ENCODE measurements at places on chromosomes 5 and 9.

DNA sequence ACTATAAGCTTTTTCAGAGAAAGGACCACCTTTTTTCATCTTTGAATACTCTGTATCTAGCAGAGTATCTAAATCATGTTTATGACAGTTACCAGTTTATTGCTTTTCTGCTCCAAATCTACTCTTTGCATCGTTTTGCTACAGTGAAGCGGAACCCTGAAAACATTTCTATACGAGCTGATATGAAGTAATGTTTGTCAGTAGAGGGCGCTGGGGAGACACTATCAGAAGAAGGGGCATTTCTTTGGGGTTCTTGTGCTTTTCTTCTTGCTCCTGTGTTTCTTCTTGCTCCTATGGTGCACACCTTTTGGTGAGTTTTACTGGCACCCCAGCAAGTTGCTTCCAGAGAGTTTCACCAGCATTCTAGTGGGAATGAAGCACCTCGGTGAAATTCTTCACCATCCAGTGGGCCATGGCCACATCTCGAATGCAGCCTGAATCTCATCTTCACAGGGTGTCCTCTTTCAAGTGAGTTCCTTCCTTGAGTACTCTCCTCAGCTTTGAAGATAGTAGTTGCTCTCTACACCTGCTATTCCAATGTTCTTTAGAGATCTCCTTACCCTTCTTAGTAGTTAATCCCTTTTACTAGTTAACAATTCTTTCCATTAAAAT lies 98.4 kb downstream of the FGF1 start:
- peak; percentile 26 for DNase-seq

DNA sequence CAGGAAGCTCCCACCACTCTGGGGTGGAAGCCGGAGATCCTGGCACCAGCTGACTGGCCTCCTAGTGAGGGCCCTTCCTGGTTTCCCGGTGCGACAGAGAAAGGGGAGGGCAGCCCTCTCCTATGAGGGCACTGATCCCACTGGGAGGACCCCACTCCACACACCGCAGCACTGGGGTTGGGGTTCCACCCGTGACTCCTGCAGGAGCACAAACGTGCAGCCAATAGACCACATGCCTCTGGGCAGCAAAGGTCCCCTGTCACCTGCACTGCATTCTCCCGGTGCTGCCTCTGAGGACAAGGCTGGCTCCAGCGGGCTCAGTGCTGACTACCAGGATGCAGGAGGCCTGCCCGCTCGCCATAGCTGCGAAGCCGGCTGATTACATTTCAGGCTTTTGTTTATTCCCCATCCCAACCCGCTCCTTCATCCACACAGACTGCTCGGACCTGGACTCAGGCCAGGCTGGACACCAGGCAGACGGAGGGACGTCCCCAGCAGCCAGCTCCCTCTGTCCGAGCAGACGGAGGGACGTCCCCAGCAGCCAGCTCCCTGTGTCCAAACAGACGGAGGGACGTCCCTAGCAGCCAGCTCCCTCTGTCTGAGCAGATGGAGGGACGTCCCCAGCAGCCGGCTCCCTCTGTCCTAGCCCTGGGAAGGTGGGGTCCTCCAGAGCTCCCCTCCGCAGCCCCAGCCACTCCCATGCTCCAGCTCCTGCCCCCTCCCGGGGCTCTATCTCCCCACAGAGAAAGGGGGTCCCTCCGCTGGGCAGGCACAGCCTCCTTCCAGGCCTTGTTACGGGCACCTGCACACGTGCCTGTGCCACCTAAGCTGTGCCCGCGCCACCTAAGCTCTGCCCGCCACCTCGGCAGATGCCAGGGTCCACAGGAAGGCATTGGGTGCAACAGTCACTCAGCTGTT lies 8.8 kb upstream of the CEP72 start:
- DNase-seq, result no peak

DNA sequence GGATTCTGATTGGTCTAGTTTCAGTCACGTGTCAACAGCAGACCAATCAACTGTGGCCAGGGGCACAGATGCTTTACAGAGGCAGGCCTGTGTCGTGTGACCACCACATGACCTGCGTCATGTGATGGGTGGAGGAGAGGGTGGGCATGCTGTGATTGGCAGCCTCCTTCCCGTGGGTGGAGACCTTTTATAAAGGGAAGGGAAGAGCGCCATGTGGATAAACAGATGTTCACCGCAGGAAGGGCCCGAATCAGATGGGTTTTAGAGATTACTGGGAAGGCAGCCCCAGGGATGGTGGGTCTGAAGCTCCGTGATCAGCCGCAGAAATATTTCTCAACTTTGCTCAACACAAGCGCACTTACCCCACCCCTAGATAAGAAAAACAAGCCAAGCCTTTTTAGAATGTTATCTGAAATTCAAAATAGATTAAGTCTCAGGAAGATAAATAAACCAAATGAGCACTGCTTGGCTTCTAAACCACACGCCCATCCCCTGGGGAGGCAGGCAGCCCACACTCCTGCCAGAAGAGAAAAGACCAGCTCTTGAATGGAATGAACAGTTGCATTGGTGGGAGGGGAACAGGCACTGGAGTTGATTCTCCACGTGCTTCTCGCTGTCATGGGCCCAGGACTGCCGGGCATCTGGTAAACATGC lies 43.6 kb downstream of the ROPN1L start:
- no peak for DNase-seq

GRCh38 chr9:128706045-128706444 lies 3.7 kb downstream of the PKN3 start:
- DNase-seq, result no peak

DNA sequence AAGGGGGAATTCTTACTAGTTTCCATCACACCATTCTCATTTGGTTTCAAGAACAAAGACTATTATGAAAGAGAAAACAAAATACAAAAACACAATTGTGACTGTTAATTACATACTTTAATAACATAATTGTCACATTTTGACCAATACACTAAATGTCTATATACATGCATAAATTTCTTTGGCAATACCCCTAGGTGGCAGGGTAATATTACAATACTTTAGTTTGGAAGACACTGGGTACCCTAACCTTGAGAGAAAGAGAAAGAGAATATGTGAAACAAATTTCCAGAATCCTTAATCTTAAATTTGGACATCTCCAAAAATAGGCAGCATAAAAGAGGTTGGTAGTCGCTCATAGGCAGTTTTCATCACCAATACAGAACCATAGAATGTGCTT lies 619.6 kb upstream of the ADAMTS16 start:
- DNase-seq, result no peak

DNA sequence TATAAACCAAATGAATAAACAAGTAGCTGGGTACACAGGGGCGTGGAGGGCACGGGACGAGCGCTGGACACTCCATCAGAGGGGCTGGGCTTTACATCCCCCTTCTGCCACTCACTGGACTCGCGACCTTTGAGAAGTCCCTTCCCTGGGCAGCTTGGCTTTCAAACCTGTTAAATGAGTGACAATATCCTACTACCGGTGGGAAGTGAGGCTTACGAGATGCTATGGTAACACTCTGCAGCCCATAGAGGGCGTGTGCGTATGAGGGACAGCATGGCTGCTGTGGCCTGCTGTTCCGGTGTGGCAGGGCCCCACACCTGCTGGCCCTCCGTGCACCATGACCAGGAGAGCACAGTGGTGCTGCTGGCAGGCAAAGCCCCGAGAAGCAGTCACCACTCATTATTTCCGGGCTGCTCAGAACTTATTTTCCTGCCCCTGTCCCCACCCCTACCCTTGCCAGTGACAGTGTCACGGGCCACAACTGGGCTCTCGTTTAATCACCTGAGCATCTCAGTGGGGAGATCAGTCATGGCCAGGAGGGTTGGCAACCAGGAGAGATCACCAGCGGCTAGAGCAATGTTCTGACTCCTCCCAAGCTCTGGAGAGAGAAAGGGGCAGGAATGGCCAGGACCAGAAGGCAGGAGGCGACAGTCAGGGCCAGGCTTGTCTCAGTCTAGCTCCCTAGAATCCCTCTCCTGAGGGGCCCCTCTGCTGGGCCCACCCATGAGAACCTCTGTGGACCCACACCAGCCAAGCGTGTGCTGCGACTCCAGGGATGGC lies 10.5 kb downstream of the CLTB start:
- DNase-seq, result no peak

DNA sequence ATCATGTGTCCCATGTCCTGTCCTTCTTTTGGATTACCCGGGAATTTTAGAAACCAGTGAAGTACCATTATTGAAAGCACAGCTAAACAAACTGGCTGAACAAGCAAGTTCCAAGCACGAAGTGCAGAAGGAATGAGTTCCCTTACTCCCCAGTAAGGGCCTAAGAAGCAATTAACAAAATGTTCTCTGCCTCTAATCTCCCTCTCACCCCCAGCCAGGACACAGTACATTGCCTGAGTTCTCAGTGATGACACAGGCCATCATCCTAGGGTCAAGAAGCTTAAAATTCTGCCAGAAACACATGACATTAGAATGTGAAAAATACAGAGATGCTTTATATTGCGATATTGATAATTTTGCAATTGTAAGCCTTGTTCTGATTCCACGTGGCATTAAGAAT lies 118.0 kb downstream of the PLPPR1 start:
- no peak for DNase-seq

- no peak for DNase-seq
Measured at GRCh38 chr5:154762700-154763099, 7.5 kb downstream of the LARP1 start.

- no peak for DNase-seq
Measured at GRCh38 chr5:172175263-172175719, 12.7 kb downstream of the STK10 start.

- DNase-seq, result no peak
Measured at GRCh38 chr5:85538362-85538761, 1079.4 kb upstream of the COX7C start.

DNA sequence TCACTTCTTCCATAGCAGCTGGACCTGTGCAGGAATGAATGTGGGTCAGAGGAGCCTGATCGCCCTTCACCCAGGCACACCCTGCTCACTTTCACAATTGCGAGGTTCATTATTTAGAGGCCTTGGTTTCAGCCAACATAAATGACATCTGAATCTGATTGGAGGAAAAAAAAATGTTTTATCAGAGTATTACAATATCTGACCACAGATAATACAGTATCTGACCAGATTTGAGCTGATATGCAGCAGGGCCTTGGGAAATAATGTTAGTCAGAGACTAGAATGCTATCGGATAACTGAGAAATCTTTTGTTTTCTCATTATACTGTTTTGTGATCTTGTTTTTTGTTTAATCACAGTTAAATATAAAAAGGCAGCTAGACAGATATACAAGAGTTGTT lies 7.7 kb downstream of the ICE1 start:
- no peak for DNase-seq

GRCh38 chr5:177496070-177496726 lies 1.2 kb downstream of the PDLIM7 start:
- peak; percentile 34 for DNase-seq

DNA sequence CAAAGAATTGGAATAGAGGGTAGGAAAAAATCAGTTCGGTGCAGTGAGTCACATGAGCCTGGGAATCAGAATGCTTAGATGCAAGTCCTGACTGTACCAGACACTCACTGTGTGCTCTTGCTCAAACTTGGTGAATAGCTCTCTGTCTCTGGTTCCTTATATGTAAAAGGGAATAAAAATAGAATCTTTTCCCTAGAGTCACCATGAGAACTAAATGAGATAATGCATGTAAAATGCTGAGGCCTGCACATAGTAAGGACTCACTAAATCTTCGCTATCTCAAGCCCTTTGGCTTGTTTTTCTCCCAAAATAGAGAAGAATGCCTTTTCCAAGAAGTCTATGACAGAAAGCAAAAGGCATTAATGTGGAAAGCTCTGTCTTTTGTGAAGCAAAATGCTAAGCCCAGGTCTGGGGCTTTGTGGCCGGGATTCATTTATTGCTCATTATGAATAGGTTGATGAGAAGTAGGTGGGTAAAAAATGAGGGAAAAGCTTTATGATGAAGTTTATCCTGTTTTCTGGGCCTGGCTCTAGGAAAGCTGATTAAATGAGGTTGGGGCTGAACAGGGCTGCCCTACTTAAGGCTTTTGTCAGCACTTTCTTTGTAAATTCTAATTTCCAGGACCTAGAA lies 483.3 kb downstream of the DMAC1 start:
- no peak for DNase-seq

DNA sequence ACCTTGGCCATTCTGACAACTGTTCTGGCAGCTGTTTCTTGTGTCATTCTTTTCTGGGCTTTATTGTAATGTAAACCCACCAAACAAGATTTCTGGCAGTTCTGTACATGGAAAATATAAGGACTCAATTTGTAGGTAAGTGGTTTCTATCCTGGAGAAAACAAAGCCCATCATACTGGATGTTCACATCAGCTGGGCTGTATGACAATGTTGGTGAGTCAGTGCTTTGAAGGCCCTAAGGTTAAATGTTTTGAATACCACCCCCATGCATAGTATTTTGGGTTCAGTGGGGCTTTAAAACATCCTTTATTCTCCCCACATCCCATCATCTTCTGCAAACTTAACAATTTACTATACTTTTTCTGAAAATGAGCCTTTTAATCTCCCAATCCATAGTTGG lies 52.5 kb downstream of the SH3GL2 start:
- no peak for DNase-seq

DNA sequence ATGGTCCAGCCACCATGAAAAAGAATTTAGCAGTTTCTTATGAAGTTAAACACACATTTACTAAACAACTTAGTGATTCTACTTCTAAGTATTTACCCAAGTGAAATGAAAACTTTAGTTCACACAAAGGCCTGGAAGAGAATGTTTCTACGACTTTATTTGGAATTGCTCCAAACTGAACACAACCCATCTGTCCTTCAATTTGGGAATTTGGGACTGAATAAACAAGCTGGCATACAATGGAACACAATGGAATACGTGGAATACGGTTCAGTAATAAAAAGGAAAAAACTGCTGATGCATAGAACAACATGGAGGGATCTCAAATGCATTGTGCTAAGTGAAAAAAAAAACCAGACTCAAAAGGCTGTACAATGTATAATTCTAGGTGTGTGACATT lies 44.6 kb upstream of the BASP1 start:
- no peak for DNase-seq

DNA sequence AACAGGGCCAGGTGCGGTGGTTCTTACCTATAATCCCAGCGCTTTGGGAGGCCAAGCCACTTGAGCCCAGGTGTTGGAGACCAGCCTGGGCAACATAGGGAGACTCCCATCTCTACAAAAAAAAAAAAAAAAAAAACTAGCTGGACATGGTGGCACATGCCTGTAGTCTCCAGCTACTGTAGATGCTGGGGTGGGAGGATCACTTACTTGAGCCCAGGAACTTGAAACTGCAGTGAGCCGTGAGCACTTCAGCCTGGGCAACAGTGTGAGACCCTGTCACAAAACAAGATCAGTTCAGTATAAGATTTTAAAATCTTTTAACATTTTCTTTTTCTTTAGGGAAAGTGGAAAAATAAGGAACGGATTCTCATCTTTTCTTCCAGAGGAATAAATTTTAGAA lies 2.5 kb downstream of the BRIX1 start:
- DNase-seq, result no peak

DNA sequence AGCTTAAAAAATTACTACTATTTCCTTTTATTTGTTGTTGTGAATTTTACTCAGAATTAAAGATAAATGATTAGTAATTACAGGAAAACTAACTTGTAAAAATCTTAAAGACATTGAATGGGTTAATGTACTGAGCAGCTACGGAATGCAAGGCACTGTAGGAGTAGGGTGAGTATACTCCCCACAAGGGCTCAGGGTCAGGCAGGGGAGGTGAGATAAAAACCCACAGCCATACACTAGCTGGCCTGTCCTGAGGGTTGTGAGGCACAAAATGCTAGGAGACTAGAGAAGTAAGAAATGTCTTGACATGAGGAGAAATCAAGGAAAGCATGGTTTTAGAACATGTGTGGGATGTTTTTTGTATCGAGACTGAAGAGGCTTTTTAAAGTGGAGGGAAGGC lies 13.4 kb downstream of the ZBED3 start:
- DNase-seq, result no peak

GRCh38 chr9:85741875-85742596 lies at the start of gene AGTPBP1:
Gene AGTPBP1 (minus strand): TSS chr9:85741954. CDS start chr9:85712533, 29,421 bp downstream.
- DNase-seq, result peak; percentile 99

Measured in nephron progenitor cell (in vitro differentiated cells).